ENCODE measurements at places on chromosomes 3 and 15.

- DNase-seq, result peak; percentile 40
These were observed 4.2 kb downstream of the HMCES start for GRCh38 chr3:129282727-129283327.

GRCh38 chr15:34652726-34653033 is 69.2 kb upstream of the GOLGA8B start:
- no peak for DNase-seq

DNA sequence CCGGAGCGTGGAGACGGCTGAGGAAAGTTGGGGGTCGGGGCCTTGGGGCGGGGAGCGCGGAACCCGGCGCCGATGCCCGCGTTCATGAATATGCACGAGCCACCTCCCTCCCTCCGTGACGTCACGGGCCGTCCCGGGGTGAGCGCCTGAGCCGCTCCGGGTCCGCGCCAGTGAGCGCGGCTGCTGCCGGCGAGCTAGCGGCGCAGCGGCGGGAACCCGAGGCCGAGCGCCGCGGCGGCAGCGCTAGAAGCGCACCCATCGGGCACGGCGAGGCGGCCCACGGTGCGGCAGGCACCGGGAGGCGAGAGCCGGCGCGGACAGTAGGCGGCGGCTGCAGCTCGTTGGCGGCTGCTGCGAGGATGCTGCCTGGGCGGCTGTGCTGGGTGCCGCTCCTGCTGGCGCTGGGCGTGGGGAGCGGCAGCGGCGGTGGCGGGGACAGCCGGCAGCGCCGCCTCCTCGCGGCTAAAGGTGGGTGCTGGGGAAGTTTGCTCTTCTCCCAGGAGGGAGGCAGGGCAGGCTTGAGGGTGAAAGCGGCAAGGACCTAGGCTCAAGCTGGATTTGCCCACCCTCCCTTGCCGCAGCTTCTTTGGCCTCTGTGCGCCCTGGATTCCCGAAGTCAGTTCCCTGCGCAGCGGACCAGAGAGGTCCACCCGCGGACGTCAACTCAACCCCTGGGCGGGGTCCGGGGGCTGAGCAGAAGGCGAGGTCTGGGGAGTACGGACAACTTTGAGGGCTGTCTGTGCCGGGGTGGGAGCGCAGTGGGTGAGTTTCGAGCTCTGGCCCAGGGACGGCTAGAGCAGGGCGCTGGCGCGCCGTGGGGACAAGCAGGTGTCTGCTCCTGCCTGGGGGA is at the start of gene CLSTN2:
TSS of gene CLSTN2 (plus strand) at position 170 of the 850 bp plus-strand sequence.
- DNase-seq, result peak; percentile 33

GRCh38 chr3:150317469-150317868 is 90.6 kb upstream of the TSC22D2 start:
- DNase-seq, result no peak

DNA sequence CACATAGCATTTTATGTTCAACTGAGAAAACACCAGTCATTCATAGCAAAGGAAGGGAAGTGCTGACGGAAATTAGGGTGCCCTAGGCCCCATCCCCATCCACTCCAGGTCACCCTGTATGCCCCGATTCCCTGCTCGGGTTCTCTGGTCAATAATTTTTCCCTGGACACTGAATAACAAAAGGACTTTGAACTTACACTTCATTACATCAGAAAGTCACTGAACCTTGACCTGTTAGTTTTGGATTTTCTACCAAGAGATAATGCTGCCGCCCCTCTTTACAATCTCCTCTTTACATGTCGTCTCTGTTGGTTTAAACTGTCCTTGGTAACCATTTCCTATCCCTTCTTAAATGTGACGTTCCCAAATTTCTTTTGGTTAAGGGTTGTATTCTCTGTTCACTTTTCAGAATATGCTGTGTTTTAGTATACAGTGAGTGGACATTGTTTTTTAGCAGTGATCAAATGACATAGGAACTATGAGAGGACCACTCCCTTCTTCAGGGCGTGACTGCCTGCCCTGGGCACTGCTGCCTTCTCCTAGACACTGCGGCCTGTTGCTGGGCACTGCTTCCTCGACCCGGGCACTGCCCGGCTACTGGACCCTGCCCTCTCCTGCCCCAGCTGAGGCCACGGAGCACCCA is 13.6 kb upstream of the AHSG start:
- no peak for DNase-seq

- peak; percentile 35 for DNase-seq
These were observed 28.6 kb upstream of the SH3BP5 start for GRCh38 chr3:15360788-15361493.

GRCh38 chr3:4980229-4981203 is 1.3 kb downstream of the BHLHE40 start:
- peak; percentile 85 for DNase-seq

DNA sequence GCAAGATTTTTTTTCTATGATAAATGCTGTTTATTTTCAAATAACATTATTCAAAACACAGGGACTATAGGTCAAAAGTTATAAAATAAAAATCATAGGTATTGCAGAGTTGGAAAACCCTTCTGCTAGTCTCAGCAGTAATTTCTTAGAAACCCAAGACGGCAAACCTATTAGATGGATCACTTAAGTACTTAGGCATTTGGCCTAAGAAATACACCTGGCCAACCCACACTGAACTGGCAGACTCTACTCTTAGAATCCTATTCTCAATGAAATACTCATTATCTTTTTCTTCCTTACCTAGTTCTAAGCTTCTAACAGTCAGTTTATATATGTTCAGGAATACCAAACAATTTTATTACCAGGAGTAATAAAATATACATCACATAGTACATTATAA is 30.5 kb upstream of the RIOX2 start:
- no peak for DNase-seq

GRCh38 chr3:101141135-101141534 is 147.9 kb upstream of the ABI3BP start:
- DNase-seq, result no peak

DNA sequence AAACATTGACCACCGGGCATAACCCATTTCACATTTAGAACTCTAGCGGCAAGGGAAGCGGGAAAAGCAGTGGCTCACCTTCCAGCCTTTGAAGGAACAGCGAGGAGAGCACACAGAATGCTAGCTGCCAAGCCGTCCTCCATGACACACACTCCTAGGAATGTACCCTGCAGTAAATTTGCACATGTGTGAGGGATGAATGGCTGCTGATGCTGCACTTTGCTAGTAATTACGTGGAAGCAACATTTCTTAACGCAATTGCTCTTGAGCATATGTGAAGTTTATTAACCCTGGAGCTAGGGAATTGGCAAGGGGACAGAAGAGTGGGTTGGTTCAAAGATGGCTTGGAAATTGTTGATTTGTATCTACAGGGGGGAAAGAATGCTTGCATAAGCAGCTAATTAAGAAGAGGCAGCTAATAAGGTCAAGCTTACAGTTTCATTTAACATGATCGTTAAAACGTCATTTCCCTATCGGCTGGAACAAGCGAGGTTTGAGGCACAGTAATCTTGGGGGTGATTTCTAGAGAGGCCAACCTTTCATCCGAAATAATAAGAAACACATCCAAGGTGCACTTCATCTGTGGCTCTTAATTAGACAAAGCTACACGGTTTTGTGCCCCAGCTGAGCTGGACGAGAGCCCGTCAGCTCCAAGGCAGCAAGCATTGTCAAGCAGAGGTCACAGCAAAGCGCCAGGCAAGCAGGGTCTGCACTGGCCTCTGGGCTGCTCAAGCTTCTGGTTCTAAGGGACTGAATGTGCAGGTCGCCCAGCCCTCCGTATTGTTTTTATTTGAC is 123.4 kb downstream of the CHSY1 start:
- DNase-seq, result peak; percentile 82

GRCh38 chr15:87582169-87582568 is 674.4 kb downstream of the NTRK3 start:
- DNase-seq, result no peak

All from AG08395 (cell line).